Activated CD4-positive, alpha-beta memory T cell treated with anti-CD3 and anti-CD28 coated beads, Interleukin-2, amount 10 ng/mL, durations not matched to agents 7 days and 5 days (primary cell): ENCODE measurements at places on chromosomes 5 and 9. TPM values are rescaled to one million over a fixed set of nuclear protein-coding genes. Genes with fewer than 3 reads are reported as not detected.

DNA sequence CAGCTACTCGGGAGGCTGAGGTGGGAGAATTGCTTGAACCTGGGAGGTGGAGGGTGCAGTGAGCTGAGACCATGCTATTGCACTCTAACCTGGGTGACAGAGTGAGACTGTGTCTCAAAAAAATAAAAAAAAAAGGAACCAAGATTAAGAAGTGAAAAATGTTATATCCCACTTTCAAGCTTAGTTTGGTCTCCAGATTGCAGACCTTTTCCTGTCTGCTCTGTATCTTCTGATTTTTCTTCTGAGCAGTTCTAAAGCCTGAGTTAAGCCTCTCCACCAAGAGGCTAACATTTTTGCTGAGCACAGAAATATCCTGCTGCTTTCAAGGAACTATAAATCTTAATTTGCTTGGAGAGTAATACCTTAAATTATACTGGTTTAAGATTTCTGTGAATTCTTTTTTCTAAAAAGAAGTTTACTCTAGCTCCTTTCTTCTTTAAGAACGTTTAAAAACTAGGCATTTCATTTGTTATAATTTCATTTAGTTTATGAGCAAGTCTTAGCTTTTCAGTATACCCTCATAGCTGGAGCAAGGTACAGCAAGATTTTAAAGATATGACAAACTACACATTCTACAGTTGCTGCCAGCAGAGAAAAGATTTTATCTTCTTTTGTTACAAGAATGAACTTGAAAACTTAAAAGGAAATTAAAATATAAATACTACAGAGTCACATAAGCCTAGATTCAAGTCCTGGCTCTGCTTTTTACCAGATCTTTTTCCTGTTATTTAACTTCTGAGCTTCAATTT, 55.0 kb downstream of the GARNL3 start:
- H3K27ac ChIP-seq, result no peak overlapping the region
- DNase-seq, result no peak
- H3K27me3 ChIP-seq, result peaks cover under 1% of the 10 kb centered on the region
- H3K4me3 ChIP-seq, result no peak overlapping the region
- H3K4me1 ChIP-seq, result peaks cover 9% of the 10 kb centered on the region

DNA sequence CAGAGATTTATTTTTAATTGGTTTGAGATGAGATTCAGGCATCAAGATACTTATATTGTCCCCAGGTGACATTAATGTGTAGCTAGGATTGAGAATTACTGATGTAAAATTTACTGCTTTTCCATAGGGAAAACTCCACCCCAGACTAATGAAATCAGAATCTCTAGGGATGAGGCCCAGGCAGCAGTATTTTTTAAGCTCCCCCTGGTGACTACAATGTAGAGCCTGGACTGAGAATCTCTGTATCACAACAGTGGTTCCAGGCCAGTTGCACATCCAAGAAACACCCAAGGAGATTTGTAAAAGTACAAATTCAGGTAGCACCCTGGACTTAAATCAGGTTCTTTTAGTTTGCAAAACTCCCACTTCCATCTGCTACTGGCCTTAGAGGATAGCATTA, 185.7 kb downstream of the MARCHF11 start:
- H3K4me3 ChIP-seq, result no peak overlapping the region
- no peak for DNase-seq
- H3K27ac ChIP-seq, result no peak overlapping the region
- no peaks in the 10 kb centered on the region for H3K36me3 ChIP-seq

- H3K4me1 ChIP-seq, result peaks cover 57% of the 10 kb centered on the region
- no peak for DNase-seq
- no peaks in the 10 kb centered on the region for H3K27me3 ChIP-seq
- no peak overlapping the region for H3K27ac ChIP-seq
These were observed 189.4 kb downstream of the AUH start for GRCh38 chr9:91172329-91172728.

DNA sequence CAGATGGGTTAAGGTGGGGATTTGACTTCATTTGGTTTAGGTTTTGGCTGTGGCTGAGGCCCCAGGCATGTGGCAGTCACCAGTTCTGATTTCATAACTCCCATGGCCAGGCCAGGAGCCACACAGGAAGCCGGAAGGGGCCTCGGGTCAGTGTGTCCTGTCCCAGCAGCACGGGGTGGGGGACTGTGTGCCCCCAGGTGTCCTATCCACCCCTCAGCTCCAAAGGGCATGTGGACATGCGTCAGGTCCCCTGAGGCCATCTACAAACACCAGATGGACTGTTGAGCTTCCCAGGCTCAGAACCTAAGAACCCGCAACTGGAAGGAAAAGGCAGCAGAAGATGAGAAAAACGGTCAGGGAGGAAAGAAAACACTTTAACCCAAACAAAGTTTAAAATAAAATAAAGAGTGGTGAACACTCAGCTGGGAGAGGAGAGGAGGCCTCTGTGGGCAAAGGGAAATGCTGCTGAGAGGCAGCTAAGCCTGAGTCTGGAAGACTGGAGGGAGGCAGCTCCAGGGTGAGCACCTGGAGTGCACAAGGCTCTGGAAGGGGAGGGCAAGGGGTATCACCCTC, 260.8 kb downstream of the AUH start:
- H3K4me1 ChIP-seq, result peaks cover 83% of the 10 kb centered on the region
- H3K4me3 ChIP-seq, result peak overlapping the region; percentile 56
- H3K36me3 ChIP-seq, result peaks cover 93% of the 10 kb centered on the region
- H3K27me3 ChIP-seq, result no peaks in the 10 kb centered on the region
- peak overlapping the region; percentile 81 for H3K27ac ChIP-seq
- no peak for DNase-seq

TEX48 gene
- total RNA-seq, result 1.5 TPM
